ENCODE measurements at places on chromosomes 3 and 15.

DNA sequence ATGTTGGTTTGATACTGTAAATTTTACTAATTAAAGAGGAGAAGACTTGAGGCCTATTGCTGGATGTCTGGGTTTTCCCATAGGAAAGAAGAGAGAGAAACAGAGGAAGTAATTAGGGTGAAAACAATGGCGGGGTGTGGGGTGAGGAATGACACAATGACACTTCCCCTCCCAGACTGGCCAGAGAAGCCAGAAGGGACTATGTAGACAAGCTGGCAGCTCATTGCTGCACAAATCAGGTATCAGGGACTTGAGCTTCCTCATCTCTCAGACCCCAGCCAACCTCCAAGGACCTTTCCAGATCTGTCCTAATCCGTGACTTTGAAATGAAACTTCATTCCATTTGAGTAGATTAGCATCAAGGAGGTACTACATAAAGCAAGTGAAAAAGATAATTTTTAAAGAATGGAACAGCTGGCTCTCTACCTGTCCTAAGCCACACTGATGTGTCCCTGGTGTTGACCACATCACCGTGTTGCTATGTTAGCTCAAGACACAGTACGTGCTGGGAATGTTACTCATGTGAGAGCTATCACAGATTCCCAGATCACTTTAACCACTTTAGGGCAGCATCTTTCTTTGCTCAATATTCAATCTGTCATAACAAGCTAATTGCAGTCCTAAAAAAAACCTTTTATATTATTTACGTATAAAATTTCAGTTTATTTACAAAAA, 22.2 kb downstream of the TMEM212 start:
- no peak for DNase-seq

DNA sequence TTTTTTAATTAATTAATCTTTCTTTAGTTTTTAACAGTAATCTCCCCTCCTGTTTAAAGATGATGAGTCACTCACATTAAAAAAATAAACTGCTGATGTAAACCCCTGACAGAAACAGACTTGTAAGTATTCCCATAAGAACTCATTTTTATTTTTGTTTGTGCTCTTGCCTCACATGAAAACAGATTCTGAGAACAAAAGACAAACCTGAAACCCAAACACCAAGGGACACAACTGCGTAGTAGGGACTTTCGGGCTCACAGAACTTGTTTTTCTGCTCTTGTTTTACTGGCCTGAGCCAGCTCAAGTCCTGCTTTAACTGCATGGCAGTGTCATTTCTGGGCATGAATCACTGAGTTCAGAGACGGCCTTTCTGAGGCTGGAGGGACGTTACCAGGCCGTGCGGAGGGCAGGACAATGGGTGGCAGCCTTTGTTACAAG, 600.8 kb downstream of the FOXP1 start:
- DNase-seq = no peak

DNA sequence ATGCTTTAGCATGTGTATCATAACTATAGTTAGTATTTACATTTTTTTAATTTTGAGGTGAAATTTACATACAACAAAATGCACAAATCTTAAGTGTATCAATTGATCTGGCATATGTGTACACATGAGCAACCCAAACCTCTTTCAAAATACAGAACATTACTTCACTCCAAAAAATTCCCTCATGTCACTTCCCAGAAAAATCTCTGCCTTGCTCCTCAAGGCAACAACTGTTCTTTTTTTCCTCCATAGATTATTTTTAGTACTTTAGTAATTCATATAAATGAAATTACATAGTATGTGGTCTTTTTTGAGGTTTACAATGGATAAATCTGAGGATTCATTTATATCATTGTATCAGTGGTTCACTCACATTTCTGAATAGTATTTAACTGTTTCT, 84.9 kb downstream of the TRIM42 start:
- no peak for DNase-seq

DNA sequence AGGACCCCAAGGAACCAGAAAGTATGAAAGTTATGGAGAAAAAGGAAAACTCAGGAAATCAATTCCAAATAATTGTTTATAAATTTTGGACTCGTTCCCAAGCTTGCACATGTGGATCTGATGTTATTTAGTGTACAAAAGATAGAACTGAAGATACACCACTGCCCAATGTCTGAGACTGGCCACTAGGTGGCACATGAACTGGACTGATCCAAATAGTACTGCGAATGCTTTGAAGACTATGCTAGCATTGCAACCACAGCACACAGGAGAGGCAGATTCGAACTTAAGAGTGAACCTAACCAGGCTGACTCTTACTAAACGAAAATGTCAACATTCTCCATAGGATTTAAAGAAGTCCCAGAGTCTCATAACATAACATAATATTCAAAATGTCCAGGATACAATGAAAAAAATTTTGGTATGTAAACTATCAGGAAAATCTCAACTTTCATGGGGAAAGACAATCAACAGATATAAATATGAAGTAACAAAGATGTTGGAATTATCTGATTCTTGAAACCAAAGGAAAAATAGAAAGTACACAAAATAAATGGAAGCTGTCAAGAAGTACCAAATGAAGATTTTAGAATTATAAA, 596.7 kb downstream of the FGF12 start:
- no peak for DNase-seq

GRCh38 chr3:23676093-23676492, 129.7 kb upstream of the UBE2E1 start:
- no peak for DNase-seq

GRCh38 chr15:43518197-43518761, 871 bp downstream of the MAP1A start:
- no peak for DNase-seq

- DNase-seq = no peak
These were observed 78.3 kb upstream of the HES1 start for GRCh38 chr3:194057570-194058188.

Measured in activated T-helper 1 cell treated with Interleukin-2 at 50 U/mL for 16 hours (primary cell).